ENCODE measurements at places on chromosomes 6 and 20. TPM values are rescaled to one million over a fixed set of nuclear protein-coding genes. Genes with fewer than 3 reads are reported as not detected.

The PSMA7 gene
- total RNA-seq, result 181 TPM

The SMOC2 gene
- 26.1 TPM for total RNA-seq

The SNTA1 gene
- 9.6 TPM for total RNA-seq

The SLC26A8 gene
- 0.18 TPM for total RNA-seq

Measured in ureter (tissue), 1 donor.